ENCODE measurements at places on chromosomes 16 and 17.
A peak's percentile ranks its signal among the peaks of the same experiment; 100 is the strongest.

GRCh38 chr17:47733047-47733673, at the start of gene TBX21:
Gene TBX21, plus strand, starts transcription at chr17:47733236. Its CDS starts 219 bp downstream, at chr17:47733455.
- H3K27me3 ChIP-seq, result peaks cover 86% of the 10 kb centered on the region
- DNase-seq, result no peak
- H3K27ac ChIP-seq, result no peak within 1 kb of the TSS
- H3K4me1 ChIP-seq, result no peaks in the 10 kb centered on the region

DNA sequence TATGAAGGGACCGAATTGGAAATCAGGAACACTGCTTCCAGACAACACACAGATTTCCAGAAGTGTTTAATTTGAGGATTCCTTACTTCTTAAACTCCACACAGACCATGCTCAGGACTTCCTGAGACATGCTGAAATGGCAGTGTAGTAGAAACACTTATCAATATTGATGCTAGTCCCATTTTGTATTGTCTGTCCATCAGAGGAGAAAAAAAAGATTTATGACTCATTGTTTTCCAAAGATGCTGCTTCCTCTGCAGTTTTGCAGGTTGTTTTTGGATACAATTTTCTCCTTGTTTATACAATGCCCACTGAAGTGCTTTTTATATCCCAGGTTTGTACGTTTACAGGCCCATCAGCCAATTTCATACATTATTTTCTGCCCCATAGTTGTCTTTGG, 68.3 kb upstream of the TANC2 start:
- 0 out of 2 replicates have a peak, but pooled peaks cover 3% of the 10 kb centered on the region for H3K4me1 ChIP-seq
- H3K4me3 ChIP-seq, result no peak overlapping the region
- DNase-seq, result no peak
- H3K27ac ChIP-seq, result no peak overlapping the region
- H3K36me3 ChIP-seq, result no peaks in the 10 kb centered on the region
- no peaks in the 10 kb centered on the region for H3K27me3 ChIP-seq

DNA sequence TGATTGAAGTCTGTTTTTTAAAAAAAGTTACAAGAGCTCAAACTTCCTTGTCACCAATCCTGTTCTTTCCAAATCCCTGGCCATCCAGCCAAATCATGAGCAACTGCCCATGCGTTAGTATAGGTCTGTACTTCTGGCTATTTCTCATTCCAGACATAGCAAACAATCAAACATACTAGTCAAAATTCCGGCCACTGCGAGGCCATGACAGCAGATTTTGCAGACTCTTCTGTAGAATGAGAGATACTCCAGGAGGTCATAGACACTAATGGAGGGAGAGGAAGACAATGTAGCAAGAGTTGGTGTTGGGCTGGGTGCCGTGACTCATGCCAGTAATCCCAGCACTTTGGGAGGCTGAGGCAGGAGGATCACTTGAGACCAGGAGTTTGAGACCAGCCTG, 50.9 kb downstream of the BCL7C start:
- H3K36me3 ChIP-seq, result no peaks in the 10 kb centered on the region
- peaks cover 5% of the 10 kb centered on the region for H3K4me1 ChIP-seq
- DNase-seq, result no peak
- no peak overlapping the region for H3K27ac ChIP-seq
- H3K4me3 ChIP-seq, result no peak overlapping the region
- no peaks in the 10 kb centered on the region for H3K27me3 ChIP-seq

DNA sequence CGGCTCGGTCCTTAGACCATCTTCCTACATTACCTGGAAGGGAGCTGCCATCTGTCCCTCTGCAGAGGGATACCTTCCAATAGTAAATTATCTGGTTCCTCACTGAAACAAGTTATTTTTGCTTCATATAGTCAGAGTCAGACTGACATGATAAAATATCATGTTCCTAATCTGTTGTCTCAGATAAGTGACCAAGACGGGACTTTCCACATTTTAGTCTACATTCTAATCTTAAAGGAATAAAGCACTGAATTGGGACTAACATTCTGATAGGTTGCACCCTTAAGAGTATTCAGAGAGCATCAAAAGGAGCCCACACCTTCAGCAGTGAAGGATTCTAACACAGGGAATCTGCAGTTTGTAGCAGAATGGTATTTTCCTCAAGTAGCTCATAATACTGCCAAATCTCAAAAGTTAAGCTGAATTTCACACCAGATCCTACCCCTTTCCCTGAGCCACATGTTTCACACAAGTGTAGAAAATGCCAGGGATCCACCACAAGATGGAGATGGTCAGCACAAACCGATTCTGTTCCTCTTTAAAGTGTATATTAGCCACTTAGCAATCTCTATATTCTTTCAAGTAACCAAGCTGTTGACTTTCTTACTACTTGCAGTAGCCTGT, 13.4 kb downstream of the GINS2 start:
- H3K36me3 ChIP-seq, result peaks cover 38% of the 10 kb centered on the region
- H3K4me3 ChIP-seq, result no peak overlapping the region
- peaks cover 11% of the 10 kb centered on the region for H3K4me1 ChIP-seq
- no peaks in the 10 kb centered on the region for H3K27me3 ChIP-seq

GRCh38 chr17:60421273-60422161, 772 bp upstream of the CHCT1 start:
- H3K36me3 ChIP-seq, result no peaks in the 10 kb centered on the region
- peak overlapping the region; percentile 48 for H3K4me3 ChIP-seq
- peak; percentile 33 for DNase-seq
- no peak overlapping the region for H3K27ac ChIP-seq

- peak; percentile 92 for DNase-seq
- H3K4me3 ChIP-seq, result peak overlapping the region; percentile 57
- peak overlapping the region; percentile 96 for H3K27ac ChIP-seq
- H3K27me3 ChIP-seq, result no peaks in the 10 kb centered on the region
- peaks cover 52% of the 10 kb centered on the region for H3K4me1 ChIP-seq
These were observed 700 bp downstream of the MFAP4 start for GRCh38 chr17:19386051-19386929.

- no peak overlapping the region for H3K27ac ChIP-seq
- peaks cover 53% of the 10 kb centered on the region for H3K27me3 ChIP-seq
- no peak overlapping the region for H3K4me3 ChIP-seq
- H3K4me1 ChIP-seq, result no peaks in the 10 kb centered on the region
These were observed 2.3 kb downstream of the RBFOX3 start for GRCh38 chr17:79608624-79608959.

DNA sequence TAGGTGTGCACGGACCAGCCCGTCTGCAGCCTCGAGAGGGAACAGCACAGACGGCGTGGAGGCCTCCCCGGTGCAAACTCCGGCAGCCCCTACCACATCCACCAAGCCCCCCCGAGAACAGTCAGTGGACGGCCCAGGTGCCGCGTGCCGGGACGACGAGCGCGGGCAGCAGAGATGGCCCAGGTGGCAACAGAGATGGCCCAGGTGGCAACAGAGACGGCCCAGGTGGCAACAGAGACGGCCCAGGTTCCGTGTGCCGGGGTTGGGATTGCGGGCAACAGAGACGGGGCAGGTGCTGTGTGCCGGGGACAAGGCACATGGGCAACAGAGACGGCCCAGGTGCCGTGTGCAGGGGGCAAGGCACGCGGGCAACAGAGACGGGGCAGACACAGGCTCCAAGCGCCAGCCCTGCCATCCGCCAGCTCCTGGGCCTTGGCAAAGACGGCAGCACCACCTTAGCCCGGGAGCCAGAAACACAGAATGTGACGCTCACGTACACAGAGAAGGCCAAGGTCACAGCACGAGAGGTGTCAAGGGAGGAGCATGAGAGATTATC, 31.1 kb downstream of the RPH3AL start:
- no peak overlapping the region for H3K4me3 ChIP-seq
- H3K36me3 ChIP-seq, result no peaks in the 10 kb centered on the region
- H3K27ac ChIP-seq, result no peak overlapping the region
- DNase-seq, result no peak
- H3K4me1 ChIP-seq, result no peaks in the 10 kb centered on the region
- H3K27me3 ChIP-seq, result peaks cover 32% of the 10 kb centered on the region

DNA sequence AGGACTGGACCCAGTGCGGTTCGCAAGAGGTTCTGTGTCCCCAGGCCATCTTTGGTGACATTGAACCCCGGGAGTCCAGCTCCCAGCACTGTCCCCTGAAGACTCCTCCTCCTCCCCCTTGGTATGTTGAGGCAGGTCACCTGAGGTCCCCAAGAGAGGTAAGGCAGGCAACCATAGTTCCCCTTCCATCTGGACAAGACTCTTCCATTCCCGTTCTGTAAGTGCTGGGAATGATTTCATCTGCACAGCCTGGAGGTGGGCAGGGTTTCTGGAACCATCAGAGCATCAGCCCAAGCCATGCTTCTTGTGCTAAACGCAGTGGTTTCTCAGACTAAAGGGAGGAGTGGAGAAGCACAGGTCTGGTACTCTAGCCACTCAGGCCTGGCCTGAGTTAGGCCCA, 24.9 kb downstream of the COPZ2 start:
- H3K36me3 ChIP-seq, result no peaks in the 10 kb centered on the region
- DNase-seq, result no peak
- no peak overlapping the region for H3K27ac ChIP-seq
- H3K4me1 ChIP-seq, result no peaks in the 10 kb centered on the region
- peaks cover 13% of the 10 kb centered on the region for H3K27me3 ChIP-seq

GRCh38 chr17:67493812-67494211, 116.7 kb downstream of the PITPNC1 start:
- H3K27me3 ChIP-seq, result no peaks in the 10 kb centered on the region
- no peak for DNase-seq
- no peak overlapping the region for H3K4me3 ChIP-seq
- no peaks in the 10 kb centered on the region for H3K36me3 ChIP-seq
- no peak overlapping the region for H3K27ac ChIP-seq

DNA sequence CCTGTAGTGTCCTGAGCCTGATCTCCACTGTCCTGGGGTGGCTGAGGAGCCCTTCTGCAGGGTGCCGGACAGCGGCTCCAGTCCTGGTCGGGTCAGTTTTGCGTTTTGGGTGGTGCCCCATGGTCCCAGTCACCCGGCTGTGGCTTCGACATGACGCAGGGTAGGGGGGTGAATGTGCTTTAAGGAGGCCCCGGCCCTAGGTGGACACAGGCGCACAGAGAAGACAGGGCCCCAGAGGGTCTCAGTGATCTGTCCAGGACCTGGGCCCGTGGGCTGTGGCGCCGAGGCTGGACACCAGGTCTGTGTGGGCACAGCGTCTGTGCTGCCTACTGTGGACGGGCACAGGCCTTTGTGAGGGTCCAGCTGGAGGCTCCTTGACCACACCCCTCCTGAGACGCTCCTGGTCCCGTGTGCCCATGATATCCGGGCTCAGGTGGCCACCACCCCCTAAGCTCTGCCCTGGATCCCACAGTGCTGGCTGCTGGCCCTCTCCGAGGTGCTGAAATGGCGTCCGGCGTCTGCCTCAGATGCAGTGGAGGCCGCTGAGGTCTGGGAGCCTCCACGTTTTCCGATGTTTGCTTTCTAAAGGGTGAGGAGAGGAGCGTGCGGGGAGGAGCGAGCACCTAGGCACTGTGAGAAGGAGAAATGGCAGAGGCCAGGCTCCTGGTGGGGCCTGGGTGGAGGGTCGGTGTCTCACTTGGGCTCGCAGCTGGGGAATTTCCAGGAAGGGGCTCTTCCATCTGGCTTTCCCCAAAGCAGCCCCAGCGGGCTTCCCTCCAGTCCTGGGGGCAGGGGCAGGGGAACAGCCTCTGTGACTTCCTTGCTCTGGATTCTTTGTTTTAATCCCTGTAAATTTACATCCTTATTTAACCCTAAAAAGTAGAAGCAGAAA, 56.1 kb upstream of the ACSF3 start:
- peaks cover 23% of the 10 kb centered on the region for H3K27me3 ChIP-seq
- DNase-seq, result peak; percentile 20
- H3K4me1 ChIP-seq, result no peaks in the 10 kb centered on the region
- H3K27ac ChIP-seq, result no peak overlapping the region
- no peak overlapping the region for H3K4me3 ChIP-seq

All from IMR-90 (cell line).